ENCODE measurements at places on chromosomes 1 and 21.

DNA sequence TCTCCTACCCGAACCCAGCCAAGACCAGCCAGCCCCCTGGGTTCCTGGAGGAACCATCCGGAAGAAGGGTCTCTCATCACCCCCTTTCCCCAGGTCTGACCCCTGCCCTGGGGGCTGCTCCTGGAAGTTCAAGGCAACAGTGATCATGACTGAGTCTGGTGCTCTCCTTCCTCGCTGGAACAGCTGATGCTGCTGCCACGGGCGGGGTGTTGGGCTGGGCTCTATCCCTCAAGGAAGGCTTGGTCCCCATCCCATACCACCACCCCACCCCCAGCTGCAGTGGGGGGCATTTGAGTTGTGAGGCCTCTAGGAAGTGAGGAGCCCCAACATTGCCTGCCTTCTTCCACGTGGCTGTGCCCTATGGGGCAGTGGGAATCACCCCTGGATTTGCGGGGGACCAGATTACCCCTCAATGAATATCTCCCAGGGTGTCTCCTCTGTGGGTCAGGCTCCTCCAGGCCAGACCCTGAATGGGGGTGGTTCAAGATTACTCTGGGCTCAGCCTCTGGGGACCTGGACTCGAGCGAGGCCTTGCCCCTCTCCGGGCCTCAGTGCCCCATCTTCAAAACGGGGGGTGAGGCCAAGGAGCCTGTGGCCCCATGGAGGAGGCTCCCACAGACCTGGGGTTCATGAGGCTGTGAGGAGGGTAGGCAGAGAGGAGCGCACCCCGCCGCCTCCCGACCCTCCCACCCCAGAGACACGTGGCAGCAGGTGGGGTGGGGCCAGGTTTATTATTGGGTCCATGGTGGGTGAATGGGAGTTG is 2.8 kb downstream of the MASP2 start:
- no peak for DNase-seq

DNA sequence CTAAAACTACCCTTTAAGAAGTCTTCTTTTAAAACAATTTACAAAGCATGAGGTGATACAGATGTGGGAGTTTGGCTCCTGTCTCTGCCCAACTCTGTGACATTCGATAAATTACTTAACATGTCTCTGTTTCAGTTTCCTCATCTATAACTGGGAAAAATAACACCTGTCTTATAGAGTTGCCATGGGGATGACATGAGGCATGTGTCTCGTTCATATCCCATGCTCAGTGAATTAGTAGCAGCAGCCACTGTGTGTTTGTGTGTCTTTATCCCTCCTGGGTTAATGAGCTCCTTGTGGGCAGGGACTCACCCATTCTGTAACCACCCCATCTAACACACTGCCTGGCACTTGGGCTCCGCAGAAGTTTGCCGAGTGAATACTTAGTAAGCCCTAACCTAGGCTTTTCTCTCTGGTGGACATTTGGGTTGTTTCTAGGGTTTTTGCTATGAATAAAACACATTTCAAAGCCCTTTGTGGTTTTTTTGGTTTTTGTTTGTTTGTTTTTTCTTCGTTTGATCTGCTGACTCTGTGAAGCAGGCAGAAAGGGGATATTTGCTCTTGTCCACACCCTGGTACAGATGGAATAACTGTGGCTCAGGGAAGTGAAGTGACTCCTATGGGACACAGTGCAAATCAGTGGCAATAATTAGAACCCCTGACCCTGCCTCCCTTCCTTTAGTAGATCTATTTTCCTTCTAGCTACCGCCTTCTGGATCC is 797 bp upstream of the KCNJ9 start:
- DNase-seq, result peak; percentile 70

DNA sequence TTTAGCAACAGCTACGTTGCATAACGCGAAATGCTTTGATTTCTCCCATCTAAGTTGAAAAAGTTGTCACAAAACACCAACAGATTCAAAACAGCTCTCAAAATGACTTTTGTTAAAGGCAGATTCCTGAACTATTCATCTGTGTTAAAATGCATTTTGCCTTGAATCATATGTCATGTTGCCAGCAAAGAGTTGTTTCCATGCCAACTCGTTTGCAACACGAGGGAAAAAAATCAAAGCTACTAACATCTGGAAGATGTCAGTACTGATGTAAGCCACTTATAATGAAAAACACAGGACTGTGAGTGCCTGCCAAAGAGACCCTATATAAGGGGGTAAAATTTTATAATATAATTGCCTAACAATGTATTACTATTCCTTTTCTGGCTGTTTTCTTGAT is 182.7 kb upstream of the PTBP2 start:
- peak; percentile 43 for DNase-seq

DNA sequence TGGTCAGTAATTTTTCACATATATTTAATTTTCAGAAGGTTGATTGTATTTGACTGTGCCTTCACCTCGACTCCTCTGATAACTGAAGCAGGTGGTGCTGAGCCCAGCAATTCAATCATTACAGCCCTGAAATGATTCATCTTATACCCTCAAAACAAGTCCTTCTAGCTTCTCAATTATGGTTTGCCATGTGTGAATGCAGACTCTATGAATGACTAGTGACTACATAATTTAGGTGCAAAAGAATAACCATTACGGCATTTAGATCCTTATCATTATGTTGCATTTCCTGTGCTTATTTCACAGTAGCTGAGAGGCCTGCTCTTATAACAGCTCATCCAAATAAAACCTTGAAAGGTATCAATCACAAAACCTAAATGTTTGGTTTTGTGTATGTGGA is 54.0 kb upstream of the COL11A1 start:
- no peak for DNase-seq

DNA sequence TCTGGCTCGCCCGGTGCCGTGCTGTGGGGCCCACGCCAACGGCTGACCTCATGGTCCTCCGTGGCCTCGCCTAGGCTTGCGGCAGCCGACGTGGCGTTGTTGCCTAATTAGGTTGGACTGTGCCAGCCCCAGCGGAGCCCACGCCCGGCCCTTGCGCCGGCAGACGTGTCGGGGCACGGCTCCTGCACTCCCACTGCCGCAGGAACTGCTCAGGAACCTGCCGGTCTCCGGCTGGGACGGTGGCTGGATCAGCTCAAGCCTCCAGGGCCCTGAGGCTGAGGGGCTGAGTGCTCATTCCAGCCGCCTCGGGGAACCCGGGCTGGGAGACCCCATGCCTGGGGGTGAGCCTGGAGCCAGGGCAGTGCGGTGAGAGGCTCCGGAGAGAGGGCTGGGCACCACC is 16.1 kb upstream of the PEX10 start:
- no peak for DNase-seq

DNA sequence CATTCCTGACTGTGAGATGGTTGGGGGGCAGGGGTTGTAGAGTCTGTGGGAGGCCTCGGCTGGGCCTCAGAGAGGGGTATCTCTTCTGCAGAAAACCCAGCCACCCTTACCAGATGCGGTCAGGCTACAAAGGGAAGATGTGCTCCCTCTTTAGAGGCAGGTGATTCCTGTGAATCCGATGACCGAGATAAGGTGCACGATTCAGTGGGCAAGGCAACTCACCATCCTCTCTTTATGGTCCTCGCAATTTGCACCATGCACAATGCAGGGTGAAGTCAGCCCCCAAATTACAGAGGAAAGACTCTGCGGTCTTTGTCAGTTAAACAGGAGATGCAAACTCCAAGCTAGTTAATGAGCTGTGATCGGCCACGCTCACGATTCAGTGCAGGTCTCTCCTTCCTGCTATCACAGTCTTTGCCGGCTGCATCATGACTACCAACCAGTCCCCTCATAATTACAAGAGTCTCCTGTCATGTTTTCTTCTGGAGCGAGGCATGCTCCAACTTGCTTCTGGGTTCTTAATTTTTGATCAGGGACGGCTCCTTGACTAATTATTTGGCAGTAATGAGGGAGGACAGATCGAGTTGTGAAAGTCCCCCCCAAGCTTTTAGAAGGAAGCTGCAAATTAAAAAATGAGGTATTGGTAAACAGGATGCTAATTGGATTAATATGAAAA is 12.5 kb downstream of the TP73 start:
- DNase-seq, result no peak

GRCh38 chr1:54951810-54952226 is 28.6 kb upstream of the TMEM61 start:
- no peak for DNase-seq

- no peak for DNase-seq
These were observed 58.8 kb downstream of the UCK2 start for GRCh38 chr1:165886193-165886592.

DNA sequence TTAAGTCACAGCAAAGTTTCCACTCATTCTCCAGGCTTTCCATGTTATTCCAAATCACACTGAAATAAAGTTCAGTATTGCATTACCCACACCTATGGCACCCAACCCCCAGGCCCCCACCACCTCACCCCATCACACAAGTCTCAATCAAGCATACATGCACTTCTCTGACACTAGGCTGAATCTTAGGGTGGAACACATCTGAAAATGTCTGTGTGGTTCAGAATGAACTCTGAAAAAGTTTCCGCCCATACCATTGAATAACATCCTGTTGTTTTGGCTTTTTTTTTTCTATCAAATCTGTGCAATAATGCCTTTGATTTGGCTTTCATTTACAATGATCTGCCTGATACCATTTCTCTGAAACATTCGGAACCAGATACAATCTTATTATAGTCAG is 25.8 kb upstream of the LRRC8C start:
- DNase-seq, result no peak
